ENCODE measurements at places on chromosomes 2 and 18. TPM values are rescaled to one million over a fixed set of nuclear protein-coding genes. Genes with fewer than 3 reads are reported as not detected.

The DNAJC5G gene
- not detected for total RNA-seq

DNA sequence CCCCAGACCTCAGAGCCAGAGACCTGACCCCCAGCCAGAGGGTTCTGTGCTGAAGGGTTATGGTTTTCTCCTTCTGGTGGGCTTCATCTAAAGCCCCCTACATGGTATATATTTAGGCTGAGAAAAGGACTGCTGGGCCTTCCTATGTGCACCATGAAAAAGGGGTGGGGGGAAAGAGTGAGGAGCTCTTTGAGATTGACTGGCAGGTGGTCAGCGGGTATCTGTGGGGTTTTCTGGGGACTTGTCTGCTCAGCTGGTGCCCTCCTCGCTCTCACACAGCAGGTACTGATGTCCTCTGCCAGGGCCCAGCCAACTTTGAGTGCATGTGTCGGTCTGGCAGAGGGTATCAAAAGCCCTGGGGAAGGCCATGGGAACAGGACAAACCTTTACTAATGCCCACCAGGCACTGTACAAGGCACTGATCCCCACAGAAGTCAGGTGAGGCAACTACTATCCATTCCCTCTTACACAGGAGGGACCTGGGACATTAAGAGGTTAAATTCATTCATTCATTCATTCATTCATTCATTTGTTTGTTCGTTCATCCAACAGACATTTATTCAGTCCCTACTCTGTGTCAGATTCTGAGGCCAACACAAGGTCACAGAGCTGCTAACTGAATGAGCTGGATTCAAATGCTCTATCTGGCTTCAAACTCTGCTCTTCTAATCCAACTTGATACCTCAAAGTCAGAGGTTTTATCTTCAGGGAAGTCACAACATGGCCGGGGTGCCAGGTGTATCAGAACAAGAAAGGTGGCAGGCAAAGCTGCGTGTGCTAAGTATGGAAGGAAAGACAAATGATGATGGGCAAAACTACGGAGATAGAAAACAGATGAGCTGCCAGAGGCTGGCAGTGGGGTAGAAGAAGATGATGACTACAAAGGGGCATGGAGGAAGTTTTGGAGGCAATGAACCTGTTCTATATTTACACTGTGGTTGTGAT is 44.6 kb downstream of the REEP1 start:
- peak; percentile 11 for DNase-seq

DNA sequence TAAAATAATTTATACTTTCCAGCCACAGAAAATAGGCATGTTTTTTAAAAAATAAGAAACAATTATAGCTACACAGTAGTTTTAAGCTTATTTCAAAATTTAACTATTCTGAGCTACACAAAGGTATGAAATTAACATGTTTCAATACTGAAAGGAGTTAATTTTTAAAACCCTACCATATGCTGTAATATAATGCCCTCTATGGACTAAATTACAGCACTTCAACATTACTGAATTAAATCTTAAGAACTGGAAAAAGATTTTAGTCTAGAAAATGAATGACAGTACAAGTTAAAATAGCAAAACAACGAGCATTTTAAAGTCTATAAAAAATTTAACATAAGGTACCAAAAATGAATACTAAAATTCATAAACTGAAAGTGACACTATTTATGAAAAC is 36.3 kb downstream of the RTN4 start:
- no peak for DNase-seq

DNA sequence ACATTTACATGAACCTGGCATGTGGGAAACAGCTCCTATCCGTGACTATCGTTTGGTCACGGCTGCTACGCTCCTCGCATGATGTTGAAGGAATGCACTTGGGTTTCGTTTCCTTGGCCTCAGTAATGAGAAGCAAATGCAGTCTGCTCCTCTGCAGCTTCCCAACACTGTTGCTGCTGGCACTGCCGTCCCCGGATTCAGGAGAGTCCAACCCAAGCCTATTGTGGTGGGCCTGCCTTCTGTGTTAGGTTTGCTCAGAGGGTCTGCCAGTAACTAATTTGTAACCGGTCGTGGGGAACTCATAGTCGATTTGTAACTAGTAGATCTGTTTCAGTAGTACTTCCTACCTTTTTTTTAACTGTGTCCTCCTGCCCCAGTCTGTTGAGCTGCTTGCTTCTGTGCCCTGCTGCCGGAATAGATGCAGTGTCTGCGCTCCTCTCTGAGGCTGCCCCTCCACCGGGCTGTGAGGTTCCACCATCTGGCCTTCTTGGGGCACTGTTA is 58.4 kb downstream of the WDSUB1 start:
- no peak for DNase-seq

The REEP1 gene
- total RNA-seq: 1.8 TPM

Measured in colonic mucosa (tissue), 4 donors.